ENCODE measurements at places on chromosomes 5 and 9.
A peak's percentile ranks its signal among the peaks of the same experiment; 100 is the strongest.

- DNase-seq = no peak
Measured at GRCh38 chr9:106677374-106677773, 185.6 kb upstream of the ZNF462 start.

DNA sequence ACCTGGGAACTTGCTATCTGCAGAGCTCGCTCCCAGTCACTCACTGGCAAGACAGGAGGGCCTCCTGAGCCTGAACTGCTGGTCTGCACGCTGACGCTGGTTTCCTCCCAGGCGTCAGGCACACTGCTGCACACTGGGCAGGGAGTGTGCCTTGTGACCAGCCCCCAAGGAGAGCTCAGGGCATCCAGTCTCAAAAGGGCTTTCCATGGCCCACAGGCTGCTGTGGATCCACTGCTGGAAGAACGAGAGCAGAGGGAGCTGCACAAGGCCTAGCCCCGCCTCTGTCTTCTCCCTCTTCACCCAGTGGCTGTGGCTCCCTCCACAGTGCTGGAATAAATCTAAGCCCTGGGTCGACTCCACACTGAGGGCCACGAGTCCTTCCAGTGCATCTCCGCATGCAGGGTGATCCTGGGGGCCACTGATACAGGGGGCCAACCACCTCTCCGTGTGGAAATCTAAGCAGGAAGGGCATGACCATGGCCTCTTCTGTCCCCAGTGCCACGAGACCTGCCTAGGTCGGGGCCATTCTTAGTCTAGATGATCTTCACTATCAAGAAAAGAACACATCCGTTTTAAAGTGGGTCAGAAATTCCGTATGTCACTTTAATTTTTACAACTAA, 93.6 kb downstream of the CAMSAP1 start:
- no peak for DNase-seq

DNA sequence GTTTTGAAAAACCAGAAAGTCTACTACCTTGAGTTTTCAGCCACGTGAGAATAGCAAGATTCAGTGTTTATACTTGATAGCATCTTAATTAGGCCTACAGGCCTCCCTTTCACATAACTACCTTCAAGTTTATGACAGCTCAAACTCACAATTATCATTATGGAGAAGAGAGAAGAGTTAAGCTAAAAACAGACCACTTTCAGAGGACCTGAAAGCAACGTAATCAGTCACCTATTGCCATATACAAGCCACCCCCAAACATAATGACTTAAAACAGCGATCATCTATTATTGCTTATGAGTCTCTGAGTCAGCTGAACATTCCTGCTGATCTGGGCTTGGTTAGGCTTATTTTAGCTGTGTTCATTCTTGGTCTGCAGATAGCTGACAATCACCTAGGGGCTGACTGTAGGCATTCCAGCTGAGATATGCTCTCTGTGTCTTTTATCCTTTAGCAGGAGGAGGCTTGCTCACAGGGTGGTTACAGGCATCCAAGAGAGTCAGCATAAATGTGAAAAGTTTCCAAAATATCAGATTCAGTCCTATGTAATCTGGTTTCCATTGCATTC, 130.9 kb downstream of the COX7C start:
- DNase-seq = no peak

DNA sequence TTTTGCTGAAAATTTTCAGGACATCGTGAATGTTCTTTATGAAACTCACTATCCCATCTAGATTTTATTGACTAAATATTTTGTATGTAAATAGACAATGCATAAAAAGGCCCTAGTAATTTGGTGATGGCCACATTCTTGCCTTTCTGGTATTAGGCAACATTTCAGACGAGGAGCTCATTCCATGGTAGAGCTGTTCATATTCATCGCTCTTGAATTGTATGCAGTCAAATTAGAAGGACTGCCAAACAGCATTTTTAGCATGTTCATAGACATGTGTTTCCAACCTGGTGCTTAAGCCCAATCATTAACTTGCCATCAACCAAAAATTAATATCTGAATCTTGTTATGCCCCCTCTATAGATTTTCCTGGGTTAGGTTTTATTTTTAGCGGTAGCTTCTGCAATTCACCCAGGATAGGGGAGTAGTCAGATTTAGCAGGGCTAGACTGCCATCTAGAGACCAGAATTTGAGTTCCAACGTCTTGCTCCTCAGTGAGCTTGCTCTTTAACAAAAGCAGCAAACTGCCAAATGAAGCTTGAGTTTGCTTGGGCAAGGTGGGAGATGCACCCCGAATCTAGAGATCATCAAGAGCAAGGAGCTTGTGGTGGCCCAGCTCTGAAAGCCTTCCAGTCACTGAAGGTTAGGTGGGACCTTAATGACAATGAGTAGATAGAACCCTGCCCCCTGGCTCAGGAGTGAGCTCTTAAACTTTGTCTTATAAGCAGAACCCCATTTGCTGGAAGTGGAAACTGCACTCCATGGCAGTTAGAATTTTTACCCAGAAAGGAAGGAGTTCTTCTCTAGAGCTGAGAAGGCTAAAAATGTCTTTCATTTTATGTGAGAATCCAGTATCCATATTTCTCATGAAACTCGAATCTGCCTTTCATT, 456.2 kb downstream of the RASEF start:
- DNase-seq = peak; percentile 10

DNA sequence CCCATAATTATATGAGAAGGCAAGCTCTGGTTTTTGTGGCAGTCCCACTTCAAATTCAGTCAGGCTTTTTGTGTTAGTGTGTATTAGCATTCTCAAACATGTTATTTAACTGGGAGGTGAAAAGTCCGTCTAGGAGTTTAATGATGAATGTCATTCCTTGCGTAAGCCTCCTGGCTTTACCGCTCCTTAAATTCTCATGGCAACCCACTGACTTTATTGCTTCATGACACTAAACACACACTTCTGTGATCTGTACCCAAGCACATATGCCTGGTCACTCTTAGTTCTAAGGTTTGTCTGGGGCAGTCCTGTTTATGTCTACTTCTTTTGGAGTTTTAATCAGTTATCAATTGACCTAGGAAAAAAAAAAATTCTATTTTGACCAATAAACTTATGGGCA, 677.9 kb upstream of the DMAC1 start:
- no peak for DNase-seq

DNA sequence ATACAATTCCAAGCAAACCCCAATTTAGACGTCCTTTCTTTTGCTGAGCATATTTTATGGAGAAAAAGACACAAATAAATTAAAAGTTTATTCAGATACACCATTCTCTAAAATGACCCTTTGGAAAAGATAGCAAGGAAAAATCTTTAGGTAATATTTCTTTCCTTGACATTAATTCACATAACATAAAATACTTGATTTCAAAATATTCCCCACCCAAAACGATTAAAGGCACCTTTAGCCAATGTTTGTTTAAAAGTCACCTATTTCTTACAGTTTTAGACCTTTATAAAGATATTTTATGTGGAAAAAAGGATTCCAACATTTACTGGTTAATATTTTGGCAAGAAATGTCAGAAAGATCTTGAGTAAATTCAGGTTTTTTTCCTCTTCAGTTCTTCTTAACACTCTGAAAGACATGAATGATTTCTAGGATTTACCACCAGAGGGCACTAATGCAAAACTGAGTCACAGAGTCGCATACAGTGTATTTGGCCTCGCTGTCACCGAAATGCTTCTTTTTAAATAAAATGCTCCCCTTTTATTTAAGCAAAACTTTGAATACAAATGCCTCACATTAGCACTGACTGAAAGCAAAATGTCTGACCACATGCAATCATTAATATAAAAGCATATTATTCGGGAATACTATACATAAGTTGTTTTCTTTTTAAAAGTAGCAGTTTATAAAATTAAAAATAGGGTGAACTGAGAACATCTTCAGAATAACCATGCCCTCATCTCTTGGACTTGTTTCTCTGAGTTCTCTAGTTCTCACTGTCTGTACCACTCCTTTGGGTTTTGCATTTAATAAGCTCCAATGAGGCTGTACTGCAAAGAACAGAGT, 122.5 kb downstream of the SLC1A3 start:
- peak; percentile 61 for DNase-seq

- DNase-seq = no peak
Measured at GRCh38 chr5:38772471-38772870, 73.3 kb upstream of the OSMR start.

DNA sequence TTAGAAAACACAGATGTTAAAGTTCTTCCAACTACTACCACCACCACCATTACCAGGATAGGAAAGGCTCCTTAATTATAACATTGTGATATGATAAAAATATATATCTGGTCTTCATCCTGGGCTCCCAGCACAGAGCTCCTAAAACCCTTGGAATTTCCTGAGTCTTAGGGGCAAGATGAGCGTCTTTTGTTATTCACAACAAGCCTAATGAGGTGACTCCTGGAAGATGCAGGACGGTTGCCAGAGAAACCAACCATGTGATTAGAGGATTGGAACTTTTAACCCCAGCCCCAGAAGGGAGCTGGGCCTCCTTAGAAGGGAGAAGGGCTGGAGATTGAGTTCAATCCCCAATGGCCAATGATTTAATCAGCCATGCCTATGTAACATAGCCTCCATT, 148.0 kb upstream of the ADRA1B start:
- DNase-seq = no peak

- DNase-seq = no peak
Measured at GRCh38 chr5:40904205-40904993, 4.9 kb upstream of the C7 start.

DNA sequence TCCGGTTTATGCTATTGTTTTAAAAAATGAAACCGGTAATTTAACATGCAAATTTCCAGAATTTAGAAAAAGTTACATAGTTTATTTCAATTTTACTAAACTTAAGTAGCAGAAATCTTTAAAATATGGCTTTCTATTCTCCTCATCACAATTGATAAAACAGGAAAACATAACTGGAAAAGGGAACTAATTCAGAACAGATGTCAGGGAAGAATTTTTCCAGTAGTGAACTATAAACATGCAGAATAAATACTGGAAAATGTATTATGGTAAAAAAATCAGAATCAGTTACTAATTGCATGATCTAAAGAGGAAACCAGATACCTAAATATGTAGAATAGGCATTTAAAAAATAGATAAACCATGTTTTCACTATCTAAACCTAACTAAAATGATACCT, 7.3 kb upstream of the NR4A3 start:
- DNase-seq = no peak

DNA sequence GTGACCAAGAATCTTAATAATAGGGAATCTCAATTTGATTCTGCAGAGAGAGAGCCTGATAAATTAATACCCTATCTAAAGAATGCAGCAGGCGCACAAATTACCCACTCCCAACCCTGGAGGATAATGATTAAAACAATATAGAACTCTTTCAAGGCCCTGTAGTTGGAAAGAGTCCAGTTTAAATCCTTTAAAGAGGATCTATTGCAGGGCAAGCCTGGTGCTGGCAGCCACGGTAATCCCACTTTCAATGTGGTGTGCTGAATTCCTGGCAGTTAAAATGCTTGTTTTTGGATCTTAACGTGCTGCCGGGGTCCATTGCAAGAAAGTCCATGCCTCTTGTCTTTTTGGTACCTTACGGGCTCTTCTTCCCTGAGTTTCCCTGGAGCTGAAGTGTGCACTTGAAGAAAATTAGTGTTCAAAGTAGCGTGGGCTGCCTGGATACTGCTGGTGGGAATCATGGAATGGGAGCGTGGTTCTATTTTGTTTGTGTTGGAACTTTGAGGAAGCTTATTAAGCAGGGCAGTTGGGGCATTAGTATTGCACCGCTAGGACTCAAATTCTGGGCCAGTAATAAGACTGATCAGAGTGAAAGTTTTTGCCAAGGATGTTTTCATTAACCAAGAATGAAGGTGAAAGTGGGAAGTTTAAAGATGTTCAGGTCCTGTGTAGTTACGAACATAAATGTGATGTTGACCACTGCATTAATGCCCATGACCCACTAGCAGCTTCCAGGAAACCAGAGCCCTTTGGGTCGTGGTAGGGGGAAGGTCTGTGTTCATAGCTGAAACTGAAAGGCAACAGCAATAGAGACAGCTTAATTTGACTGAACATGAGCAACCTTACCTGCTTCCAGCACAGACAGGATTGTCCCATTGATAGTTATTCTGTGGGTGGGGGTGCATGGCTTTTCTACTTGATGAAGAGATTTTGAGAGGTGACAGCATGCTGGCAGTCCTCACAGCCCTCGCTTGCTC, 20.8 kb downstream of the MARCHF6 start:
- no peak for DNase-seq

GRCh38 chr5:145847499-145848497, 12.7 kb upstream of the PRELID2 start:
- no peak for DNase-seq

DNA sequence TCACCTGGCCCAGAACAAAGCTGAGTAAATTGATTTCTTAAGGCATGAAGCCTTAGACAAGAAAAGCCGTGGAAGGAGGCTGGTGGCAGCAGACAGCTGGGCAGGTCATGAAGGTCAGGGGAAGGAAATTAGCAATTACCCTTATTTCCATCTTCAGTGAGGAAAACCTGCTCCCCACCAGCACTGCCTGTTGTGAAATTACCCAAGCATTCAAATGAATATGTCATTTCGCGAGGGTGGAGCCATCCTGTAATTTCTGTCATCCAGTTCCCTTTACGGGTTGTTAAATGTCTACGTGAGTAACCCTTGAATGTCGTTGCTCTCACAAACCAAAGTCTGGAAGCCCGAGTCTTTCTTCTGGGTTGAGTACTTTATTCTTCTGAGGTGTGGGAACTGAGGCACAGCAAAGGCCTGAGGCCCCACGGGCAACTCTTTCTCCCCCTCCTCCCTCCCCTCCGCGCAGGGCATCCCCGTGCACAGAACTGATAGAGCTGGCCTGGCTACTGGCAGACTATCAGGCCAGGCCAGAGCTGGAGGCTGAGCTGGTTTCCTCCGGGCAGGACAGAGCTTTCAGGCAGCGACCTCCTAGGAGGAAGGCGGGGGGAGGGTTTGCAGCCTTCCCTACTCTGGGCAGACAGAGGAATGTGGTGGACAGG, 22.0 kb upstream of the AK3 start:
- DNase-seq = peak; percentile 48

GRCh38 chr9:88757406-88758010, 222.5 kb downstream of the NXNL2 start:
- DNase-seq = no peak

GRCh38 chr9:1473956-1474634, 423.9 kb downstream of the DMRT2 start:
- no peak for DNase-seq

DNA sequence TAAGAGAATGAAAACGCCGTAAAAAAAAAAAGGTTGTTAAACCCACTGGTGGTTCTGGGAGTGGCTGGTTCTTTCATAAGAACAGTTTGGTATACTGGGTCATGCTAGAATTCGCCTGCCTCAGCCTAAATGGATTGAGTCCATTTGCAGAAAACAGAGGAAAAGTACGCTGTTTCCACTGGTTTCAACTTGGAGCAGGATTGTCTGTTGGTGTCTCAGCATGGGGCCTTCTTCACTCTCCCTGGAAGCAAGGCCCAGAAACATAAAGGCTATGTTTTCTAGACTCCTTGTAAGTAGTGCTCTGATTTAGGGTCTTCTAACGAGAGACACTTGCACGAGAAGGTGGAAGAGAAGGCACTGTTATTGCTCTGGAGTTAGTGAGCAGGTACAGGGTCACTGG, 116.9 kb upstream of the MTAP start:
- no peak for DNase-seq

GRCh38 chr9:116639251-116639741, 47.8 kb upstream of the TRIM32 start:
- DNase-seq = no peak

- no peak for DNase-seq
Measured at GRCh38 chr9:115689331-115689730, 464.3 kb upstream of the PAPPA start.
